ENCODE measurements at places on chromosomes 3 and 15. TPM values are rescaled to one million over a fixed set of nuclear protein-coding genes. Genes with fewer than 3 reads are reported as not detected.

DNA sequence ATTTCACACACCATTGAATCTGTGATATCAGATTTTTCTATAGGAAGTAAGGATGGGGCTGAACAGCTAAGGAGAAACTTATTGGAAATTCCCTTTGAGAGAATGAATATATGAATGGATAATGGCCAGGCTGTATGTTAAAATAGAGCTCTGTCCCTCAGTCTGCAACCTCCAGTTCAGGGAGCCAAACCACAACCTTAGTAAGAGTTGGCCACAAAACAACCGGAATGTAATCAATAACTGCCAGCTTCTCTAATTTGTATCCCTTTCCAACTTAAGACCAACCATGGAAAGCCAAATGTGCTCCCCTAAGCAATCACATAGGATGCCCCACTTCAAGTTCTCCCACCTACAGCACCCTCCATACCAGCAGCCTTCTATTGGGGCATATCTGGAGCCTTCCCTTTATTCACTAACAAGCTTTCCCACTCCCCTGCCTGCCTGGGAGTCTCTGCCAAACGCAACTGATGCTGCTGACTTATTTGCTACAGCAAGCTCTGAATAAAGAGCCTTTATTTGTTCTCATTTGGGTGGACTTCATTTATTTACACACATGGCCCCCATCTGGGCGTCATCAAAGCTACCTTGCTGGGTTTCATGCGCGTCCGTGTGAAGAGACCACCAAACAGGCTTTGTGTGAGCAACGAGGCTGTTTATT, 75.4 kb upstream of the LARS2 start:
- no peak for DNase-seq

GRCh38 chr3:16884748-16885592, at the start of gene PLCL2:
PLCL2 (plus strand) TSS chr3:16884955; CDS start chr3:16885040, 85 bp downstream.
- peak; percentile 77 for DNase-seq

Gene IGSF10
- not detected for total RNA-seq

Gene TPRG1
- 42.4 TPM for total RNA-seq

GRCh38 chr3:197174927-197175326, 123.5 kb downstream of the DLG1 start:
- DNase-seq: no peak

DNA sequence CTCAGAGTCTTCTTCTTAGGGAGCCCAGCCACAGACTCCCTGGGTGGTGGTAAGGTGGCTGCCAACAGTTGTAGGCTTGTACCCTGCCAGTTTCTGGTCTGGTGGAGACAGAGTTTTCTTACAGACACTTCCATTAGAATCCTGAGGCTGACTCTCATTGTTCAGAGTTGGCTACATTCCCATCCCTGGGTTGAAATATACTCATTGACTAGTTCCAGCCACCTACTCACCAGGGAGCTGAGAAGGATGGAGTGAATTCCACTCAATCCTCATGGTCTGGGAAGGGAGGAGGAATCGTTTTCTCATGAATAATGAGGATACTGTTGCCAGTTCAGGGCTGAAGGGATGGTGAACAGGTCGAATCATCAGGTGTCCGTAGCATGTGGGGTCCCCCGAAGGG, 226.5 kb upstream of the PROK2 start:
- DNase-seq: no peak

DNA sequence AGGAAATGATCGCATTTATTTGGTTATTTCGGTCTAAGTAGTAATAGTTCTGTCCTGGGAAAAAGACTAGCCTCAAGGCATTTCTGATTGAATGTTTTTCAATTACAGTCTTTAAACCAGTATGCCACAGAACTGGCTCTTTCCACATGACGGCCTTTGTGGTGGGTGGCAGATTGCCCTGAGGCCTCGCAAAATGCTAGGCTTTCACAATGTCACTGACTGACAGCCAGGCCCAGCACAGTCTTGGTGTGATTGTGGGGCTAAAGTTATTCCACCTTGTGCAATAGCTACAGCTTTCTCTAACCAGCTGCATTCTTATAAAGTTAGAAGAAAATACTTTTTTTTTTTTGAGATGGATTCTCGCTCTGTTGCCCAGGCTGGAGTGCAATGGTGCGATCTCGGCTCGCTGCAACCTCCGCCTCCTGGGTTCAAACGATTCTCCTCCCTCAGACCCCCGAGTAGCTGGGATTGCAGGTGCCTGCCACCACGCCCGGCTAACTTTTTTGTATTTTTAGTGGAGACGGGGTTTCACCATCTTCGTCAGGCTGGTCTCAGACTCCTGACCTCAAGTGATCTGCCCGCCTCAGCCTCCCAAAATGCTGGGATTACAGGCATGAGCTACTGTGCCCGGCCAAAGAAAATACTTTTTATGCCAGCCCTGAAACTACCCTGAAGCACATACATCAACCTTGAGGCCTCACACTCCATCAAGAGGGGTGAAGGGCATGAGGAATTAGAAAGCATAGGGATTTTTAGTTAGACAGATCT, 2.5 kb upstream of the ADIPOQ start:
- no peak for DNase-seq

Gene MINAR1
- 0.44 TPM for total RNA-seq

DNA sequence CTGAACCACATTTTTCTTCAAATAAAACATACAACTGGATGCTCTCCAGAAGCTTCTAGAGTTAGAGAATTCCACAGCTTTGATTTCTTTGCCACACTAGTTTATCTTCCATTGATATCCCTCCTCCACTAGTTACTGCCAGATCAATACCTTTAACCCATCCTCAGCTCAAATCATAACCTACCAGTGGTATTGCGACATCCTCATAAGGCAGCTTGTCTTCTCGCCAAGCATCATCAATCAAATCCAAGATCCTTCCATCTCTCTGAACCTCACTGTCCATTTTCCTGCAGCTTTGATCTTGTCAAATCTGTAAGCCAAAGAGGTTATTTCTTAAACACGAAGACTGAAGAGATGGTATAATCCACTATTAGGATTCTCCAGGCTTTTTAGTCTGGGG, 3.2 kb downstream of the ANAPC13 start:
- DNase-seq: no peak

- no peak for DNase-seq
These were observed 233.3 kb downstream of the TIGIT start for GRCh38 chr3:114527036-114527644.

GRCh38 chr3:4438296-4438695, 28.8 kb downstream of the SUMF1 start:
- DNase-seq: no peak

DNA sequence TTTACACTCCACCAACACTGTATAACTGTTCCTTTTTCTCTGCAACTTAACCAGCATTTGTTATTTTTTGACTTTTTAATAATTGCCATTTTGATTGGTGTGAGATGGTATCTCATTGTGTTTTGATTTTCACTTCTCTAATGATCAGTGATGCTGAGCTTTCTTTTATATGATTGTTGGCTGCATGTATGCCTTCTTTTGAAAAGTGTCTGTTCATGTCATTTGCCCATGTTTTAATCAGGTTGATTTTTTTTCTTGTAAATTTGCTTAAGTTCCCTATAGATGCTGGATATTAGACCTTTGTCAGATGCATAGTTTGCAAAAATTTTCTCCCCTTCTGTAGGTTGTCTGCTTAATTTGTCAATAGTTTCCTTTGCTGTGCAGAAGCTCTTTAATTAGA, 263.0 kb downstream of the MBNL1 start:
- DNase-seq: no peak

- DNase-seq: no peak
These were observed 29.9 kb upstream of the NOX5 start for GRCh38 chr15:68984586-68984985.

GRCh38 chr3:50698269-50698668, 23.5 kb downstream of the DOCK3 start:
- DNase-seq: no peak

DNA sequence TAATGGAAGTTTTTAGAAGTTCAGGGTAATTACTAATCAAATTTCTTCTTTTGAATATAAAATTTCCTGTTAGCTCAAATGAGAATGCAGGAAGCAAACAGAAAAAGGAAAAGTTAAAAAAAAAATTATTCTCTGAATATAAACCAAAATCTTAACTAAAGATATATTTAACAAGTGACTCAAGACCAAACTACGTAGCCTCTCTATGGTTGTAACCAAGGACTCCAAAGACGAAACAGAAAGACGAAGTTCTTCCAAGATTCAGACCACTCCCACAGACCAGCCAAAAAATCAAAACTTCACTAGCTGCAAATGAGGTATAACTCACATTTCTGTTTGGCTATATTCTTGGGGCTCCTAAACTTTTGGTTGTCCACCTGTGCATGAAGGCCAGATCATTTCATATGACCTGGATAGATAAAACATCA, 846.5 kb upstream of the ALCAM start:
- no peak for DNase-seq

- no peak for DNase-seq
These were observed 42.3 kb downstream of the CPN2 start for GRCh38 chr3:194308601-194309449.

- no peak for DNase-seq
These were observed 783.0 kb upstream of the ARPP21 start for GRCh38 chr3:34856081-34856947.

DNA sequence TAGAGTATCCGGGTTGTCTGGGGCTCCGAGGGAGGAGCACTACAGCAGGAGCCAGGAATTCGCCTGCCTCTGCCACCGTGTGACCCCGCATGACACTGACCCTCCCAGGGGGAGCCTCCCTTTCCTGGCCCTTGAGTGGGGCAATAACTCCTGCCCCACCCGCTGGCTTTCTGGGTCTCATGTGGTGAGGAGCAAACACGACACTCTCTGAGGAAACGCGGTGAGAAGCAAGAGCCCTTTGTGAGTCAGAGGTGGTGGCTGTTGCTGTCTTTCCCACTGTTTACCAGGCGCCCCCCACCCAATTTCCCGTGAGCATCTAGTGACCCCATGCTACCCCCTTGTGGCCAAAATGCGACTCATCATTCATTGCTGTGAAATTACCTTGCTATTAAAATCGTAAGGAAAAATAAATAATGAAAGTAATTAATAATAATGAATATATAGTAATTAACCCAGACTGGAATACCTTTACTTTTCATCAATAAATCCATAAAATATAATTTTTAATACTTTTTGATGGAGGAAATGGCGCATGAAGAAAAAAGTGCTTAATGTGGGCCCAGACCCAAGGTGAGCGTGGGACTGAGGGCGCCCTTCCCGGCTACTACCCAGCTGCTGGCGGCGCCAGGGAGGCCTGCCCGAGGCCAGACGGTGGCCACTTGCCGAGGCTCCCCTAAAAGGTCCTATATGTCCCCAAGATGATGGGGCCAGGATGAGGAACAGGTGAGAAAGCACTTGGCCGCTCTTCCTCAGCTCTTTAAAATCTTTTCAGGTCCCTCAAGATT, 29.3 kb downstream of the CCNL1 start:
- peak; percentile 66 for DNase-seq

Gene PAK6
- 1.3 TPM for total RNA-seq

Gene ARPIN
- total RNA-seq: 0.11 TPM

DNA sequence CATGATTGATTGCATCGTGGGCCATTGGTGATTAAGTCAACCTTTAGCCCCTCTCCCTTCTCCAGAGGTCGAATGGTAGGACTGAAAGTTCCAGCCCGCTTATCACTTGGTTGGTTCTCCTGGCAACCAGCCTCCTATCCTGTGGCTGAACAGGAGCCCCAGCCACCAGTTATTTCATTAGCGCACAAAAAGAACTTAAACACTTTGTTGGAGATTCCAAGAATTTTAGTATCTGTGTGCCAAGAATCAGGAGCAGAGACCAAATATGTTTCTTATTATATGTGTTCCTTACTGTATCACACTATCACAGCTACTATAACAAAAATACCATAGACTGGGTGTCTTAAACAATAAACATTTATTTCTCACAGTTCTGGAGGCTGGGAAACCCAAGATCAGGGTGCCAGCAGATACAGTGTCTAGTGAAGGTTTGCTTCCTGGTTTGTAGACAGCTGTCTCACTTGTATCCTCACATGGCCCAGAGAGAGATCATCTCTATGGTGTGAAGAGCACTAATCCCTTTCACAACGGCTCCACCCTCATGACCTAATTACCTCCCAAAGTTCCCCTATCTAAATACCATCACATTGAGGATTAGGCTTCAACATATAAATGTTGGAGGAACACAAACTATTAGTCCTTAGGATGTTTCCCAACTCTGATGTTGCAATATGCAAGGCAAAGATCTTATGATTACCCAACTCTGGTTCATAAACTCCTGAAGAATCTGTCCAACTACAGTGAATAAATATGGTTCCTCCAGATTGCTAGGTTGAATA, 30.5 kb upstream of the APH1B start:
- no peak for DNase-seq

Gene EFHB
- total RNA-seq: not detected

GRCh38 chr15:78233496-78233895, 869 bp downstream of the ACSBG1 start:
- no peak for DNase-seq

DNA sequence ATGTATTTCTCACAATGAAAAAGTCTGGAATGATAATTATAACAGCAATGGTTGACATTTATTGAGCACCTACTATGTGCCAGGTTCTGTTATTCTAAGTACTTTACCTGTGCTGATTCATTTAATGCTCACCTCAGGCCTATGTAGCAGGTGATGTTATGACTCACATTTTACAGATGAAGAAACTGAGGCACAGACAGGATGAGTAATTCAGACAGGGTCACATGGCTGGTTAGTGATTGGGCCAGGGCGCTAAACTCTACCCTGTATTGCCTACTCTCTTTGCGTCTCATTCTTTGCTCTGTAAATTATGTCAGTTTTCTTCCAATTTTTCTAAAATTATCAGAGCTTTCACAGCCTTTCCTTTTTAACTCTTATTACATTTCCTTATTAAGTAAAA, 98.3 kb downstream of the PIK3R4 start:
- no peak for DNase-seq

Gene TM4SF18
- total RNA-seq: not detected

DNA sequence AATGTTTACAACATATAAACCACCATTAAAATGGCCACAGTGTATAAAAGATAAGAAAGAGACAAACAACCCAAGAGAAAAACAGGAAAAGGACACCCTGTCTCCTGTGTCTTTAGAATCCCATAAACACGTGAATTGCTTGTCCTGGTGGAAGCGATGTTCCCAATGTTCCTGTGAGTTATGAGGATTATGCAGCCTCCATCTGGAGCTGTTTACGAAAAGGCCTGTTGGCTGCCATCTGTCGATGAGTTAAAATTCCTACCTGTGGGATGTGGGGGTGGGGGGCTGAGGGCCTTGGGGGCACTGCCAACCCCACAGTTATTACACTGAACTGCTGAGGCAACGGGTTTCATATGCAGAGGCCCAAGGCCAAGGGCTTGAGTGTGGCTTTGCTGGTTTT, 13.6 kb downstream of the NISCH start:
- no peak for DNase-seq

- no peak for DNase-seq
These were observed 51.7 kb downstream of the CASR start for GRCh38 chr3:122235147-122235546.

- DNase-seq: no peak
These were observed 3.0 kb downstream of the TMEM207 start for GRCh38 chr3:190446573-190447279.

Gene FANCD2OS
- total RNA-seq: not detected
